ENCODE measurements at places on chromosomes 3 and 15.

DNA sequence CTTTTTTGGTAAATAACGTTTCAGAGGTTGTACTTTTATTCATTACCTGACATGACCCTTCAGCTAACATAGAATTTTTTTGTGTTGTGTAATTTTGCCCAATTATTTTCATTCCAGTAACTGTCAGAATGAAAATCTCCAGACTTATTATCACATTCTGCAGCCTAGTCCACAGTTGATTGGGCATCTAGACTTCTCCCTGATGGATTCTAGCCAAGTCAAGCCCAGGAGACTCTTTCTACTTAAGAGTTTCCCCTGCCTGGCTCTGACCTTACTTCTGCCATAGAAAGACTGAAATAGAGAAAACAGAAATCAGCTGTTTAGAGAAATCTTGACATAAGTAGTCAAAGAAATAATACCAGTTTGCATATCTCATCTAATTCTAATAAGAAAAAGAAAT is 82.9 kb upstream of the CDAN1 start:
- no peak for DNase-seq

GRCh38 chr3:183653209-183654064 is 18.0 kb downstream of the KLHL24 start:
- DNase-seq: no peak

DNA sequence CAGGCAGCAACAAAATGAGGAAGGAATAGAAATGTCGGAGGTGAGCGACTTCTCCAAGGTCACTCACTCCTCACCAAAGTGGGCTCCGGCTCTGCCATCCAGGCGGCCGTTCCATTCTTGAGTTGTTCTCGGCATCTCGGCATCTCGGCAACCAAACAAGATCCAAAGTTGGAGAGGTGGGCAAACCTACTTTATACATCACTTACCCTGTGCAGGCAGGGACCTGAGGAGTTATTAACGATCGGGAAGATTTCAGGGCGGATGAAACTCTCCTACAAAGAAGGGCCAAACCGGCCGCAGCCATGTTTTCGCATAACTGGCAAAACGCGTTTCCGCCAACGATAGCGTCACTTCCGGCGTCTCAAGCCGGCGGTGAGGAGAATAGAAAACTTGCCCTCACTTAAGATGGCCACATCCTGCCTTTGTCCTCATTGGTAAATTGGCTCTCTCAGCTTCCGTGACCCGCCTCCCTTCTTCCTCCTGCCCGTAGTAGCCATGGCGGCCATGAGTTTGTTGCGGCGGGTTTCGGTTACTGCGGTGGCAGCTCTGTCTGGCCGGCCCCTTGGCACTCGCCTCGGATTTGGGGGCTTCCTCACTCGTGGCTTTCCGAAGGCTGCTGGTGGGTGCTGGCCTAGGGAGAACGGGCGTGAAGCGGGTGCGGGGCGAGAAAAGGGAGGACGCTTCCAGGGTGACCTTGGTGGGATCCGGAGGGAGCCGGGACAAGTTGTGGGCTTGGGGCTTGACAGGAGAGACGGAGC is at the start of the genes MRPL47 and NDUFB5:
TSS of gene MRPL47 (minus strand) at position 318 of the 758 bp plus-strand sequence. CDS start at position 304, 14 bp downstream.
TSS of gene NDUFB5 (plus strand) at position 474 of the 758 bp plus-strand sequence. CDS start at position 496, 22 bp downstream.
- DNase-seq: peak; percentile 61

DNA sequence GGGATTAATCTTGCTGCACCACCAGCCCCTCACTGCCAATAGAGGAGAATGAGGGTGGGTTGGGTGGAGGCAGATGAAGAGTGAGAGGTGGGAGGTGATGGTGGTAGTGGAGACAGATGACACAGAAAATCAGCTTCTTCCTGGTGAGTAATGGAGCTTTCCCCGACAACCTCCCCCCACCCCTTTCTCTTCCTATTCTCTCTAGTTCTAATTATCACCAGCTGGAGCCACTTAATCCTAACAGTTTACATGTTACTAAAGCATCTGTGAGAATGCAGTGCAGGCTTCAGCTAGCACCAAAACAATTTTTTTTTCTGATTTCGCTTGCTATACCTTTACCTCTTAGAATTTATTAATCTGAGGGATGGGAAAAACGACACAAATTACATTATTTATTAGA is 116.1 kb upstream of the DNAJC19 start:
- DNase-seq: no peak

GRCh38 chr3:101518421-101518871 is 5.4 kb upstream of the SENP7 start:
- DNase-seq: no peak

DNA sequence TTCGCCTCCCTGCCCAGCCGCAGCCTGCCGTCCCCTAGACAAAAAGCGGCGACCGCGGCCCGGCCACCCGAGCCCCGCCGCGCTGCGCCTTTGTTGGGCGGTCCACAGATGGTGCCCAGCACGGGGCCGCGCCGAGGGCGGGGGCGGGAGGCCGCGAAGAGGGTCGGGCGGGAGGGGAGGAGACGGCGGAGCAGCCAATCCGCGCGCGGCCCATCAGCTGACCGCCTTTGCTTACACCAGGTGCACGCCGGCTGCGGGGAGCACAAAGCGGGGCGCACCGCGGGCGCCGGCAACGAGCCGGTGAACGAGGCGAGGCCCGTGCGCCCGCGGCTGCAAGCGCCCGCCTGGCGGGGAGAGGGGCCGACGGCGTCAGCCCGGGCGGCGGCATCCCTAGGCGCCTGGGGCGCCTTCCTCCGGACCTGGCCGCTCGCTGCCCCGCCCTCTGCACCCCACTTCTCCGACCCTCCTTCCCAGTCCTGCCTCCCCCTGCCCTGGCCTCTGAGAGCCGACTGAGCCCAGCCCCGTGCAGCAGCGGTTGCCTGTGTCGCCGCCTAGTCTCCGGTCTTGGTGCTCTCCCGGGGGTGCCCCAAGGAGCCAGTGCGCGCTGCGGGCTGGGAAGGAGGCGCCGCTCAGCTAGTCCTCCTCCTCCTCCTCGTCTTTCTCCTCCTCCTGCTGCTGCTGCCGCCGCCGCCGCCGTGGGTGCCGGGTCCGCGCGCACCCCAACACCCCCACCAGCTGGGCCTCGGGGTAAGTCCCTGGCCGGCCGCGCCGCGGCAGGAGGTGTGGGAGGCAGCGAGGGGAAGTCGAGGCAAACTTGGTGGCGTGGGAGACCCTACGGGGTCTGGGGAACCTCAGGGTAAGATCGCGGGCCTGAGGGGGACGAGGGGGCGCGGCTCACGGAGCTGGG is at the start of gene LRRN1:
TSS of gene LRRN1 (plus strand) at position 259 of the 907 bp plus-strand sequence. CDS start 45,211 bp downstream, outside the sequence.
- DNase-seq: peak; percentile 14

All from activated gamma-delta T cell (primary cell).